Activated CD4-positive, alpha-beta T cell treated with anti-CD3 and anti-CD28 coated beads for 36 hours (primary cell): ENCODE measurements at places on chromosomes 2 and 18.

DNA sequence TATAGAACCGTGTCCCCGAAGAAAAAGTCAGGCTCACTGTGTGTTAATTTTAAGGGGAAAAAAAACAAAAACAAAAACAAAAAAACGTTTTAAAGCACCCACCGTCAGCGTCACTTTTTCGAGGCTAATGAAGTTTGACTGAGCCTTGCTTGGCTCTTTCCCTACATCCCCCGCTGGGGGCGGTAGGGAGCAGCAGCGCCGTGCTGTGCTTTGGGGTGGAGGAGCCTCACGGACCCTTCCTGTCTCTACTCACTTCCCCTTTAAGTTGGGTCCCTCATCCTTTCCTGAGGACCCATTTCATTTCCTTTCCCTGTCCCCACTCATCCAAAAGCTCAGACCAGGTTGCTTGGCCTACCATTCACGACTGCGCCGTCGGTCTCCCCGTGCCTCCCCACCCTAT is 82.8 kb upstream of the RPL31 start:
- DNase-seq, result peak; percentile 46

DNA sequence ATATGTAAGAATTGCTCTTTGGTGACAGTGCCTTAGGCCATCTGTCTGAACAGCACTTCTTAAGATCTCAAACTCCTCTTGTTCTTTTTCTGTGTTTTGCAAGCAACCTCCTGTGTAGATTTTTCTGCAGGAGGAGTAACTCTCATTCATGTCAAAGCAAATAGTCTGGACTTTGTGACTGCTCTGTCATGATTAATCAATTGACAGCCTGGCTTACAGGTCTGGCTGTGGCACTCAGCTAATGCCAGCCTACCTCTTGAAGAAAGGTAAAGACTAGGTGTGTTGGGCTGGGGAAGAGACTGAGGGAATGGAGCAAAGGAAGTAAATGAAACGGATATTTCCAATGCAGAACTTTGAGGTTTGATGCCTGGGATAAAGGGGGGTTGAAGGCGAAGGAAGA is 156.6 kb downstream of the CERS6 start:
- DNase-seq, result no peak

GRCh38 chr2:20355131-20355530 is 4.5 kb upstream of the PUM2 start:
- DNase-seq, result no peak

- no peak for DNase-seq
Observed at GRCh38 chr2:127066942-127067341, 40.0 kb downstream of the BIN1 start.

DNA sequence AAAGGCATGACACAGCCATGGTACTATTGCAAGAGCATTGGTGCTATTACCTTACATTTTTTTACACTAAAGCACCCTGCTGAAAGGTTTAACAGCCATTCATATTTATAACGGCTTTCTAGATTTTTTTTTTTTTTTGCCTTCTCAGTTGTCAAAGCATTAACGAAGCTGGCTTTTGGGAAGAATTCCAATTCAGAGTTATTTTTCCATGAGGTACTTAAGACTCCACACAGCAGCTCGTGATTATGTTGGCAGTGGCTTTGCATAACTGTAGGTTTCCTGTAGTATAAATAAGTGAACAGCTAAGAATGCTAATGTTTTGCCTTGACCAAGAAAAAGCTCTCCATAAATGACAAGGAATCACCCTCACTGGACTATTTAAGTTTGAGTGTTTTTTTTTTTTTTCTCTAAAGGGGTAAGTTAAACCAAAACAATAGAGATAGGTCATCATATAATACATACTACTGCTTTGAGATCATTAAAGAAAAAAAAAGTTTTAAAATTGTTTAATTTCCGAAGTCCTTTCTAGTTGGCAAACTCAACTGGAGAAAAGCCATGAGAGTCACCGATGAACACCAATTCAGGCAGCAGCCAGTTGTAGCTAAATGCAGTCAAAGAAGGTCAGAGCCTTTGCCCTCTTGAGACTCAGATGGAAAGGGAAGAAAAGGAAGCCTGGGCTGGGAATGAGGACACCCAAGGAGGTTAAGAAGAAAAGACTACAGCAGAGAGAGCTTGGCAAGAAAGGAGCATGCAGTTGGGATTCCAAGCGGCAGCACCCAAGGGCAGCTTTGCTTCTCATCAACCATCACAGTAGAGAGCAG is 187.4 kb upstream of the NCKAP5 start:
- DNase-seq, result no peak

DNA sequence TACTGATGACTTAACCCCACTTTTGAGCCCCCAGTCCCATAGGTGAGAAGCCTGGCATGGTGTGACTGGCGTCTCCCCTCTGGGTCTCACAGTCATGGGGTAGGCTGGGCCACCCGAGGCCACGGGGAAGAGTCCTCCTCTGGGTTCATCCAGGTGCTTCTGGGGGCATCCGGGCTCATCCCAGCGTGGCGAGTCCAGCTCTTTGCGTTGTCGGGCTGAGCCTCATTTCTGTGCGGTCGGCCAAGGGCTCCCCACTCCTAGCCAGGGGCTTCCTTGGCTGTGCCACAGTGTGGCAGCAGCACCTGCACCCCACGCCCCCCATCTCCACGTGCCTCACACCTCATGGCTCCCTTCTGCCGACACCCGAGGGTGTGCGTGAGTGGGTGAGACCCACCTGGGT is 27.6 kb upstream of the SNED1 start:
- no peak for DNase-seq

DNA sequence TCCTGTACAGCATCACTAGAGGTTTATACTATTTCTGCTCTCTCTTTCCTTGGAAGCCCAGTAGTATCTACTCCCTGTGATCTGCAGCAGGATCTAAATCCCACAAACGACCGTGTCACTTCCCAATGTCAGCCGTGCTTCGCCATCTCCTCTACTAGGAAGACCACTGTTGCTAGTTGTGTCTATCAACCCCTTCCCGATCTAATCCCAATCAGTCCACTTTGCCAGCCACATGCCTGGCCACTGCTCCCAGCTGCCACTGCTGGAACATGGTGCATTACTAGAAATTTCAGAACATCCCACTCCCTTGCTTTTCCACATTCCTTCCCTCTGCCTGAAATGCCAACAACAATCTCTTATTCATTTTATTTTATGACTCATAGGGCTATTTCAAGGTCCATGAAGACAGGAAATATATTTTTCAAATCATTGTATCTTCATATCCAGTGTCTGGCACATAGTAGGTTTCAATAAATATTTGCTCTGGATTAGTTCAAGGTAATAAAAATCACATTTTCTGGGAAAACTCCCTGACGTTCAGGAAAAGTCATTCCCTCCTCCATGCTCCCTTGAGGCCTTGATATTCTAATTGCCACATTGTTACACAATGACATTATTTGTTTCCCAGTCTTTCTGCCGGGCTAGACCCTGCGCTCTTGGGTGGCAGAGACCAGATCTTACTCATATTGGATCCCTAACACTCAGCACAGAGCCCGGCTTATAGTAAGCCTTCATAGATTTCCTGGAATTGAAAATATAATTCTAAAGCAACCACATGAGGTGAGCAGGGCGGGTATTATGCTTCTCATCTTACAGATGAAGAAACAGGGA is 2.1 kb upstream of the TRIB2 start:
- no peak for DNase-seq

GRCh38 chr2:234165421-234165820 is 114.9 kb downstream of the SPP2 start:
- no peak for DNase-seq

DNA sequence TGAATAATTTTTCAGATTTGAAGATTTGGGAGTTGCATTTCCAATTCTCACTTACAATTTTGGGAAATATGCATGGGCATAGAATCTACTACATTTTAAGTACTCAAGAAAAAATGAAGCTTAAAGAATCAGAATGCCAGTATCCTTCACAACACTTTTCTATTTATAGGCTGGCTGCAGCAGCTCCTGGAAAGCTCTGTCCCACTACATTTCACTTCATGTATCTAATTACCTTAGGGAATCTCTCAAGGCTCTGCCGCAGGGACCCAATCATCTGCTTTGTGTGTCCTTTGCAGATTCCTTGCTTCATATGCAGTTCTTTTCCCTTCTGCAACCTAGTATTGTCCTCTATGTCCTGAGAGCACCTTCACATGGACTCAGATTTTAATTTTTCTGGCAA is 102.9 kb downstream of the NUP35 start:
- no peak for DNase-seq

DNA sequence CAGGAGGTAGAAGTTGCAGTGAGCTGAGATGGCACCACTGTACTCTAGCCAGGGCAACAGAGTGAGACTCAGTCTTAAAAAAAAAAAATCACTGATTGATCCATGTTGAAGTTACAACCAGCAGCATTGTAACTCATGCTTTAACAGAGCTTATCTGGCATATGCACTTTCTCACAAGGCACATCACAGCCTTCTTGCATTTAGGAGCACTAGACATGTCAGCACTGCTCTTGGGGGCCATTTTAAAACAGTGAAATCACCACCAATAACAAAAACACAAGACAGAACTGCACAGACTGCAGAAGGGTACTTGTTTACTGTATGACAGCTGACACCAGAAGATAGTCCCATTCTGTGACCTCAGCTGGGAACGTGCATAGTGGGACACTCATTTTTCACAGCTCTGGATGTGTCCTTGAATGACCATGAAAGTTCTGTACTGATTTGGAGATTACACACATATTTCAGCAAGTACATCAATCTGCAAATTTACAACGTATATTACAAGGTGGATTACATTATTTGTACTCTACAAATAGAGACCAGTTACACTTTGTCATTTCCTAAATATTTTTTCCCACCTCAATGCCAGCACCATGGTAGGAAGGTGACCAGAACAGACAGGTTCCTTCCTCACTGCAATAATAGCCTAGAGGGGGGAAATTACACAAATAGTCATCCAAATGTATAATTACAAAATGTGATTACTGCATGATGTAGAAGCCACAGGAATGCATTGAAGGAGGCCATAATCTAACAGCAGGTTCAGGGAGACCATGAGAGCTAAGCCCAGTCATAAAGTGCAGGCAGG is 35.1 kb downstream of the CCBE1 start:
- no peak for DNase-seq

GRCh38 chr18:21134895-21135294 is 23.3 kb upstream of the ROCK1 start:
- DNase-seq, result peak; percentile 29

- no peak for DNase-seq
Observed at GRCh38 chr2:235836491-235836911, 331.7 kb downstream of the GBX2 start.

GRCh38 chr2:112876257-112876970 is 34.6 kb upstream of the IL37 start:
- DNase-seq, result no peak

DNA sequence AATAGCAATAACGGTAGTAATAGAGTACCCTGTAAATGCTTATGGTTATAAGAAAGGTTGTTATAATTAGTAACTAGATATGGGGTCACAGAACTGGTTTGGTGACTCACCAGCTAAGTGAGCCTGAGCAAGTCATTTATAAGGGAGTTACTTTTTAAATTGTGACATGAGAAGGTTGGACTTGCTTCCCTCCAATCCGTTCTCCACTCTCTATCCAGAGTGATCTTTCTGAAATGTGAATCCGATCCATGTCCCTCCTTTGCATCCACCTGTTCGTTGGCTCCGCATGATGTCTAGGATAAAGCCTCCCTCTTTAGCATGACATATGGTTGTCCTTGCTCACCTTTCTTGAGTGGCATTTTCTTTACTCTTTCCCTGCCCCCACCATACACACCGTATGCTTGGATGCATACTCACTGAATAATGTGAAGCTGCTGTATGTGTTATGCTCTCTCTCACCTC is 83.1 kb downstream of the CDC42EP3 start:
- no peak for DNase-seq

GRCh38 chr2:150468350-150468960 is 19.0 kb downstream of the RND3 start:
- DNase-seq, result no peak

DNA sequence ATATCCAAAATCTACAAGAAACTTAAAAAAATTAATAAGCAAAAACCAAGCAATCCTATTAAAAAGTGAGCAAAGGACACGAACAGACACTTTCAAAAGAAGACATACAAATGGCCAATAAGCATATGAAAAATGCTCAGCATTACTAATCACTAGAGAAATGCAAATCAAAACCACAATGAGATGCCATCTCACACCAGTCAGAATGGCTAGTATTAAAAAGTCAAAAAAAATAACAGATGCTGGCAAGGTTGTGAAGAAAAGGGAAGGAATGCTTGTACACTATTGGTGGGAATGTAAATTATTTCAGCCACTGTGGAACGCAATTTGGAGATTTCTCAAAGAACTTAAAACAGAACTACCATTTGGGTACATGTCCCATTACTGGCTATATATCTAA is 128.8 kb upstream of the SESTD1 start:
- DNase-seq, result no peak

DNA sequence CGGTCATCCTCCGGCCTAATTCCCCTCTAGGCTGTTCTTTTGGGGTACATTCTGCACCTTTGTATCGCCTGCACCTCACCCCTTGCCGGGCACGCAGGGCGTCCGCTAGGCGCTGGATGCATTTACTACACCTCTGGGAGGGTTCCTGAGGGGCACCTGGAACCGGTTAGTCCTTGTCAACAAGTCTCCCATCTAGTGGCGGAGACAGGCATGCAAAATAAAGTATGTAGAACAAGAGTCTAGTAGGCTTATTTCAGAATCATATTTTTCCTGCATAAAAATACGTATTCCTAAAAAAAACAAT is 705 bp upstream of the TEX261 start:
- peak; percentile 73 for DNase-seq

DNA sequence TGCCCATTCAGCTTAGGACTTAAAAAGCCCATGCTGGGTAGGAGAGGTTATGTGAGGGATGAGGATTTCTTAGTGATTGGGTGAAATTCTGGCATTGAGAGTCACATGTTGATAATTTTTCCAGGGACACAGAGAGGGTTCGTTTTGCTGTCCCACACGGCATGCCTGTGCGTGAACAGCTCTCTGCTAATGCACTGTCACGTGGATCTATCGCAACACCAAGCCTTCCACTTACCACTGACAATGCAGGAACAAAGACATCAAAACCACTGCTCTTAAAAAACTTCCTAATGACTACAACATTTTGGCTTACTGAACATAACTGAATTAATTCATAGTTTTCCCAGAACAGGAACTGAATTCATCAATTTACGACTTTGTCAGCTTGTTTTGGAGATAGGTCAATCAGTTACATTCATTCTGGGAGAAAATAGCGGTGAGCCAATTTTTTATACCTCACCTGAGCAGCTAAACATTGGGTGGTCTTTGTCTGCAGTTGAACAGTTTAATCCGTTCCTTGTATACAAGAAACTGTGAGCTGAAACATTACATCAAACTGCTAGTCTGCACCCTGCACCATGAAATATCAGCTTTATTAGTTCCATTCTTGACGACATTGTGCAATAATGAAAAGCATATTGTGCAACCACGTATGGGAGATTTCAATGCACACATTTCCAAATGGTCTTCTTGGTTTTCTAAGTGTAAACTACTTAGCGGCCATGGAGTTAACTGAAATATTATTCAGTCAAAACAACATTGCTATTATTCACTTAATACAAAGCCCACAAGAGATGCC is 127.1 kb downstream of the LPIN1 start:
- no peak for DNase-seq

DNA sequence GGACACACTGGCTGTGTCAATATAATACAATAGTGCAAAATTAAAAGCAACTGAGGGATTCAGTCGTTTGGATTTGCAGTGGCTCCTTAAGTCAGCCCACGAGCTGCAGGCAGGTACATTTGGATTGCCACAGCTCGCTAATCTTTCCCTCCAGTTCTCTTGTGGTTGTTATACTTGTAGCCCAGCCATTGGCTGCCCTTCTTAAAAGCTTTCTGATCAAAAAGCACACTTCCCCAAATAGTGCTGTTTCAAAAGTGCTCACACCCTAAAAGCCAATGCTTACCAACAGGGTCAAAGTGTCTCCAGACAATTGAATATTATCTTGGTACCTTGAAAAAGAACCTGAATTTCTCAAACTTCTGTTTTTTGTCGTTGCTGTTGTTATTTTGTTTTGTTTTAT is 404.7 kb upstream of the FAM98A start:
- no peak for DNase-seq
